ENCODE measurements at places on chromosomes 7 and 10.

GRCh38 chr7:67019562-67020390 is 23.1 kb downstream of the TYW1 start:
- DNase-seq = no peak

GRCh38 chr7:220151-220841 is 27.9 kb downstream of the FAM20C start:
- DNase-seq = no peak

GRCh38 chr7:120185940-120186682 is 86.9 kb upstream of the KCND2 start:
- no peak for DNase-seq

GRCh38 chr7:53318566-53318965 is 283.1 kb downstream of the POM121L12 start:
- no peak for DNase-seq
